ENCODE measurements at places on chromosomes 7 and 10. TPM values are rescaled to one million over a fixed set of nuclear protein-coding genes. Genes with fewer than 3 reads are reported as not detected.

DNA sequence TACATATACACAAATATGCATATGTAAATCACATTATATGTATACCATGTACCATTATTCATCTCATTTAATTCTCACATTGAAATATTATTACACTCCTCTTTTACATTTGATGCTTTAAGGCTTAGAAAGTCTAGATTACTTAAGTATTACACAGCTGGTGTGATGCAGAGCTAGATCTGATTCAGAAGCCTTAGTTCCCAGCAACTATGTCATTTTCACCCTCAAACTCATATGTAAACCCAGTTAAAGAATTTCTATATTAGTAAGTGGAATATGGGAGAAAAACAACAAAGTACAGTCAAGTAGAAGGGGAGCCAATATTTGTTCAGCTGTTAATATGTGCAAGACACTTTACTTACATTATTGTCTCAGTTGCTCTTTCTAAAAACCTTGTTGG, 74.3 kb upstream of the CSTF2T start:
- no peak for DNase-seq

DNA sequence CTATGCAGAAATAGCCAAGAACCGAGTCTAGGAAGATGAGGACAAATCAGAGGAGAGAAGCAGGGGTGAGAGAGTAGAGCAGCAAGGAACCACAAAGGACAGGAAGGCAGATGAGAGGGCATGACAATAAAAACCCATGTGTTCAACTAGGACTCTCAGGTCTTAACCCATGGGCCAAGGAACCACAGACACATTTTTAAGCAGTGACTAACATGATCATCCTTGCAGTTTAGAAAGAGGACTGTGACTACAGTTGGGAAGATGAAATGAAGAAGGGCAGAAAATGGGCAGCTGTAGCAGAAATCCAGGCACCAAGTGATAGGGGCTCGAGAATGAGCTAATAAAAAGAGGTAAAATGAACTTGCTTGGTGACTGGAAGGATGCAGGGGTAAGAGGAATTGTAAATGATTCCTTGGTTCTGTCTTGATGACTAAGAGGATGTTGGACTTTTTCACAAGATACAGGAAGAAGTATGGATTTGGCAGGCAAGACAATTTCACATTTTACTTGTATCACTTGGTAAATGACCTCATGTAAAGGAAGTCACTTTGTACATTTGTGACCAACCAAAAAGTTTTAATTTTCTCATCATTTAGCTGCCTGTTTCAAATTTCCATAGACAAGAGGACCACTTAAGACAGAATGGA, 22.8 kb downstream of the SGMS1 start:
- no peak for DNase-seq

DNA sequence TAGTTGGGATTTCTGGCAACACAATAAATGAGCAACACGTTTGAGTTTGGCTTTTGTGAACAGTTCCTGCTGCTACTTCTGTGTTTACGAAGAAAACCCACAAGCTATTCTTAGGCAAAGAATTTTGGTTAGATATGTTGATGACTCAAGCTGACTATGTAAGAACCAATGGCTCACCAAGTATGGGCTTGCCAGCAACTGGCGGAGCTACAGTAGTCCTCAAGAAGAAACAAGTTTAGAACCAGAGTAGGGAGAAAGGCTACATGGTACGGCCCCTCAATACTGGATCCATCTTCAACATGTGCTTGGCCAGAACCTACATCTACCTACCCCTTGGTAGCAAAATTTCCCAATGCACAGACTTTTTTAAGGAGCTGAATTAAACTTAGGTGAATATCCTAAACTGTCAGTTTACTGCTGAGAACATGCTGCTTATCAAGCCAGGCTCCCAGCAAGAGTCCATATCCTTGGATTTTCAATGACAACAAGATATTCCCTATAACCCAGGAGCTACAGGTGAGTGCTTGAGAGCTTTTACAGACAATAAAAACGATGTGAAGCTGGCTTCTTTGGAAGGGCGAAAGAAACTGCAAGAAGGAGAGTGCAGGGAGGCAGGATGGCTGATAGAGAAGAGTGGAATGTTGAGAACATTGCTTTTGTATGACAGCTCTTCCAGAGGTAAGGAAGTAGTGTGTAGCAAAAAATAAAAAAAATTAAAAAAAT, 74.3 kb upstream of the ASAH2 start:
- peak; percentile 18 for DNase-seq

The H2BK1 gene
- not detected for polyA plus RNA-seq

GRCh38 chr7:117068511-117069145, 115.3 kb downstream of the ST7 start:
- DNase-seq, result no peak

The ANKIB1 gene
- polyA plus RNA-seq, result 21.4 TPM

The CTAGE8 gene
- polyA plus RNA-seq, result not detected

The DRGX gene
- not detected for polyA plus RNA-seq

DNA sequence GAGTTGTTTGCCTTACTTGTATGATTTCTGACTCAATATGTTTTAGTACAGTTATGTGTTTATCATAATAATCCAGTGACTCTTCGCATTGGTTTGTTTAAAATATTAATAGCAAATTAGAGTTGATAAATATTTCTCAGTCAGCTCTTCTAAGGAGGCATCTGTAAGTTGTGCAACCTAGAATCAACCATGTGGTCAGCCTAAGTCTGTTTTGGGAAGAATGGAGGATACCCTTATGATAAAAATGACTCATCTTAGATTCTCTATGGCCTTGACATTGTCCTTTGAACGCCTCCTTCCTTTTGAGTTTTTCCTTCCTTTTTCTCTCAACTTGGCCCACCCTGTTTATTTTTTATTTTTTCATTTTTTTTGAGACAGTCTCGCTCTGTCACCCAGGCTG, 18.8 kb downstream of the DNAJC9 start:
- DNase-seq, result no peak

GRCh38 chr10:43671659-43672531, 23.2 kb upstream of the ZNF32 start:
- DNase-seq, result peak; percentile 80
